Fibroblast of skin of left quadriceps (primary cell): ENCODE measurements at places on chromosomes 13 and 19.

DNA sequence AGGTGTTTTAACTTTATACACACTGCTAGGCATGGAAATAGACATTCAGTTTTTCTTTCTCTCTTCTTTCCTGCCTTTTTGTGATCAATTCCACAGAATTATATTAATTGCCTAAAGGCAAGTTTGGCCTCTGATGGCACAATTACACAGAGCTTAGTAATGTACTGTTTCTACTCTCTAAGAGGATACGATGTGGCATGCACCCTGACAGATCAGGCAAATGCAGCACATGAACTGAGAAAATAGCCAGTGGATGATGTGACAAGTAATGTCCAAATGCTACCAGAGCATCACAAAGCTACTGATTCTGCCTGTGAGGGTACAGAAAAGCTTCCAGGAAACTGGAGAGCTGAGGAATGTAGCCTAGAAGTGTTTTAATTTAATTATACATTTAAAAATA is 233.8 kb upstream of the PRR20A start:
- no peak for DNase-seq

GRCh38 chr19:49652551-49653465 is 10.8 kb downstream of the SCAF1 start:
- DNase-seq = no peak

DNA sequence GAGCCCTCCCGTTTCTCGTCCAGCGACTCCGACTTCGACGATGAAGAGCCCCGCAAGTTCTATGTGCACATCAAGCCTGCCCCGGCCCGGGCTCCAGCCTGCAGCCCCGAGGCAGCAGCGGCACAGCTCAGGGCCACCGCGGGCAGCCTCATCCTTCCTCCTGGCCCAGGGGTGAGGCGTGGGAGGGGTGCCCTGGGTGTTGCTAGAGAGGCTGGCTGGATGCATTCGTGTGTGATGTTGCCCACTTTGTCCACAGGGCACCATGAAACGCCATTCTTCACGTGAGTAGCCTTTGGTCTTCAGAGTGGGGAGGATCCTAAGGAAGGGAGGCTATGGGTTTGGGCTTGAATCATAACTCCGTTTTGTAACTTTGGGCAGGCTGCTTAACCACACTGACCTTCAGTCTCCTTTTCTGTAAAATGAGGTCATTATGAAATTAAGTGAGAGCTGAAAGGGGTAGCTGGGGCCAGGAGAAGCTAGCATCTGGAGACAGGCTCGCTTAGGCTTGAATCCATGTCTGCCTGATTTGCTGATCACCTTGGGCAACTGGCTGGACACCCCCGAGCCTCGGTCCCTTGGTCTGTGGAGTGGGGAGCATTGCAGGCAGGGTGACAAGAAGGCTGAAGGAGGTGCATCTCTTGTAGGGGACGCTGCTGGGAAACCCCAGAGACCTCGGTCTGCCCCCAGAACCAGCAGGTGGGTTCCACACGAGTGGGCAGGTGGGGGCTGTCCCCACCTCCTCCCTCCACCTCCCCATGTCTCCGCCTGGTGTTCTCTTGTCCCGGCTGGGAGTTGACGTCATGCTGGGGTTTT is 18.7 kb upstream of the B3GNT3 start:
- no peak for DNase-seq

DNA sequence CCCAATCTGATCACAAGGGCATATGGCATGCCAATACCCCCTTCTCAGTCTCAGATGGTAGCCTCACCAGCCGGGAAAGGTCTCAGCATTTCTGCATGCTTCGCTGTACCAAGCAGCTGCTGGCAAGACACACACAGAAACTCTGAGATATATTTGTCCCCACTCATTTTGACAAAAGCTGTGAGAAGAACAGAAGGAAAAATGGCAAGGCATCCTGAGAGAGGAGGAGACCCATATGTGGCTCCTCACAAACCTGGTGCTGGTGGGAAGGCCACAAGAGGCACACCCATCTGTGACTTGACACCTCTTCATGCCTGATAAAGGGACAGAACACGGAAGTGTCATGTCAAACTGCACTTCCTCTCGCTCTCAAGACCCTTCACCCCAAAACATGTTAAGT is 36.7 kb upstream of the DOCK9 start:
- DNase-seq = no peak

GRCh38 chr13:23619068-23619855 is 49.0 kb downstream of the TNFRSF19 start:
- no peak for DNase-seq

DNA sequence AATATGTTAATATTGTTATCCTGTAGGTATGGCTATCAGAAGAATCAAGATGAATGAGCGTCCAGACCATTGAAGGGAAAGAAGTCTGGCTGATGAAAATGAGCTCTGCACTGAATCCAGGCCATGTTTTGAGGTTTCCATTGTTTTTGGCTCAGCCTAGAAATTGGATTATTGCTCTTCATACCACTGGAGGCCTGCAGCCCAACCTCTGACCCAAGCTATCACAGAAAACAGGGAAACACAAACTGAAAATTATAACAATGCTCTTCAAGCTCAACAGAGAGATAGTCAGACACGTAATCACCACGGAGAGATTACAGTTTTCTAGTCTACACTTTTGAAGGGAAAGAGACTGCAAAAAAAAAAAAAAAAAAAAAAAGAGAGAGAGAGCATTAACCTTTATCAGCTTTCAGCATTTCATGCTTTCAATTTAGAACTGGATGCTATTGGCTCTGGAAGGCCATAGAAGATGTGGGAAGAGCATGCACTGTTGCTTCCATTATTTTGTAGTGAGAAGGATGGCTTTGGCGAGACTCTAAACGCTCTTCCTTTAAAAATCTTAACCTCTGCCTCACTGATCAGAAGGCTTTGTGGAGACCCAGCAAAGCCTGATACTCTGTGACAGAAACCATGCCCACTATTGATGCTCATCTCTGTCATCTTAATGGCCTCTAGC is 10.8 kb downstream of the EDNRB start:
- DNase-seq = no peak

DNA sequence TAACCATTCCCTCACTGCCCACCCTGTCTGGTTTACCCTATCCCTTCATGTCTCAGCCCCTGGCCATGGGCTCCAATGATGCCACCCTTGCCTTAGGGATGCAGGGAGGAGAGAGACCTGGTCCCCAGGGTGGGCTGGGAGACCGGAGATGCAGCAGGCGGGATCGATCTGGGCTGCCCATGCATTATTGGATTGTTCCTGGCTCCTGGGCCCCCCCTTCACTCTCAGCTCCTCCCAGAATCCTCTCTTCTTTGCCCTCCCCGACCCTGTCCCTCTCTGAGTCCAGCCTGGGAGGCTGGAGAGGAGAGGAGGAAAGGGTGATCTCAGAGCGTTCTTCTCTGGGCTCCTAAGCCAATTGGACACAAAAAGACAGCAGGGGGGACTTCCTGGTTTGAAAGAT is 5.8 kb downstream of the KASH5 start:
- no peak for DNase-seq

DNA sequence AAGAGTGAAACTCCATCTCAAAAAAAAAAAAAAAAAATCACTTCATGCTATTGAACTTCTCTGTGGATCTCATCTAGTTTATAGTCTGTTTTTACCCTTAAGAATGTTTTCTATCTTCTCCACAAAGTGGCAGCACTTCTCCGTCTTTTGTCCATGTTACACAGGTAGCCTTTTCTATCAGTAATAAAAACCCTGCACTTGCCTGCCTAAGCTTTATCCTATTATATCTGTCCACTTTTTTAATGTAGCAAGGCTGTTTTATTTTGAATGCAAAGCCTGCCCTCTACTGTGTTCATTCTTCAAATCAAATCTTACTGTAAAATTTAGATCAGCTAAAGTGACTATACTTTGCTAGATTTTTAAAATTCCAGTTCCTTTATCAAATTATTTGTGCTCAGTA is 124.0 kb downstream of the STOML3 start:
- no peak for DNase-seq

GRCh38 chr13:76216729-76217128 is 580.6 kb downstream of the LMO7 start:
- peak; percentile 42 for DNase-seq

DNA sequence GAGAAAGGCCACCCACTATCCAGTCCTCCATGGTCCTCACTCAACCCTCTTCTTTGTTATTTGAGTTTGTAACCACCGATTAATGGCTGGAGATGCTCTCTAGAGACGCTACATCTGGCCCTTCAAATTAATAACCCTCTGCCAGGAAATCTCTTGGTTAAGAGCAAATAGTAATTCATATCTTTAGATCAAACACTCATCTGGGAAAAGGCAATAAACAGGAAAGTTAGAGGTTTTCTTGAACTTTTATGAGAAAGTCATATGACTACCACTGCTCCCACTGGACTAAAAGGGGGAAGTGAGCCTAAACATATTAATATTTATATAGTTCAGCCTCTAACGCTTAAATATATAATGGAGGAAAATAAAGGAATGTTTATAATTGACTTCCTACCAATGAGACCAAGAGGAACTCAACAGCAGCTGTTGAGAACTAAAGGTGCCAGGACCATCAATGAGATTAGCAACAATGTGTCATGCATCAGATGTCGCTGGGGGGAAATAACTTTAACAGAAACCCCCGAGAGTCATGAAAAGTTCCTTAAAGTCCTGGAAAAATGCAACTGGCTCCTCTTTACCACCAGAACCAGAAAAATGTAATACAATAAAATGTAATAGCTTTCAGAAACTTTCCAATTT is 2.7 kb downstream of the TBC1D4 start:
- DNase-seq = no peak
